ENCODE measurements at places on chromosomes 1 and 21.
A peak's percentile ranks its signal among the peaks of the same experiment; 100 is the strongest.

GRCh38 chr1:238677567-238677966 lies 708.8 kb upstream of the CHRM3 start:
- no peak for DNase-seq

GRCh38 chr1:82555501-82555900 lies 754.8 kb downstream of the ADGRL2 start:
- DNase-seq = no peak

- DNase-seq = no peak
Measured at GRCh38 chr1:117327011-117327410, 40.2 kb upstream of the MAN1A2 start.

DNA sequence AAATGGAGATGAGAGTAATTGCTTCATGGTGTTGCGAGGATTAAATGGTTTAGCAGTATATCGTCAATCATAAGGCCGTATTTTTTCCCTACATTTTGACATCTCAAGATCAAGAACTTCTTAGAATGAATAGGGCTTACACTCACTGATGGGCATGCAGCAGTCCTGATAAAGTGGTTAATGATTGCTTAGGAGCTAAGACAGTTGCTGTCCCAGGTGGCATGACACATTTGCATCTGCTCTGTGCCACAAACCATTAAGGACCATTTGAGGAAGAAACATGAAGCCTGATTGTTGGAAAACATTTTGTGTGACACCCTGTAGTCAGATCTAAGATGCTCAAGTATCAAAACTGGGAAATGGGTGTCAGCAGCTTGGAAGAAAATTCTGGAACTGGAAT lies 81.0 kb upstream of the SGIP1 start:
- DNase-seq = no peak

GRCh38 chr1:101388904-101389546 lies 152.2 kb downstream of the S1PR1 start:
- DNase-seq = no peak

GRCh38 chr1:147496571-147497210 lies 44.6 kb upstream of the BCL9 start:
- DNase-seq = peak; percentile 24

- no peak for DNase-seq
Measured at GRCh38 chr1:146029117-146029516, 7.6 kb upstream of the HJV start.

GRCh38 chr1:184910691-184911091 lies 63.6 kb downstream of the NIBAN1 start:
- no peak for DNase-seq

DNA sequence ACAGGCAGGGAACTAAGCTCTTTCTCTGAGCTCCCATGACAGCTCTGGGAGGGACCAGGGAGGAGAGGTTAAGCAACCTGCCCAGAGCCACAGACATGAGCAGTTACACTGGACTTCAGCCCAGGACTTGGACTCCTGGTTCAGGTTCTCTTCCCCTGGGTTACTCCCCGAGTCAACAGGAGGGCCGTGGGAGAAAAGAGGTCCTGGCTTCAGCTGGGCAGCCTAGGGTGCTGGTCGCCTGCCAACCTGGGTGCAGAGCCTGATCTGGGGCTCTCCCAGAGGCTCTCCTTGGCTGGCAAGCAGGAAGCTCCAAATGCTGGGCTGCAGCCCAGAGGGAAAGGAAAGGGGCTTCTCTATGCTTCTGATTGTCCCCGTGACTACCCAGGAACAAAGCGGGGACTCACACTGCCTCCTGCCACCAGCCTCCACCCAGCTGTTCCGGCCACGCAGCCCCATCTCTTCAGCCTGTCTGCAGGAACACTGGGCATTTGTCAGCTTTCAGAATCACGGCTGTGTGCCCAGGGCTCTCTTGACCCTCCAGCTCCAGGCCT lies 141.8 kb downstream of the HIVEP3 start:
- DNase-seq = no peak

DNA sequence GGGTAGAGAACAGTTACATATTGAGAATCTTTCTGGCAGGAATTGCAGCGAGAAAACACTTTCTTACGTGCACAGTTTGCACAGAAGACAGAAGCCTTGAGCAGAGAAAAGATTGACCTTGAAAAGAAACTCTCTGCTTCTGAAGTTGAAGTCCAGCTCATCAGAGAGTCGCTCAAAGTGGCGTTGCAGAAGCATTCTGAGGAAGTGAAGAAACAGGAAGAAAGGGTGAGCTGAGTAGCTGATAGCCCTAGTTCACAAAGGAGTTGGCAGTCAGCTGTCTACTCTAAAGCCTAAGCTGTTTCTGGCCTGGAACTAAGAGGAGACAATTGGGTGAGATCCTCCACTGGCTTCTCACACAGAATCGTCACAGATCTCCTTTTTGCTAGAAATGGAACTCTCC lies 20.3 kb upstream of the SH3BGRL3 start:
- DNase-seq = no peak

- DNase-seq = no peak
Measured at GRCh38 chr1:245560316-245560859, 405.6 kb downstream of the KIF26B start.

DNA sequence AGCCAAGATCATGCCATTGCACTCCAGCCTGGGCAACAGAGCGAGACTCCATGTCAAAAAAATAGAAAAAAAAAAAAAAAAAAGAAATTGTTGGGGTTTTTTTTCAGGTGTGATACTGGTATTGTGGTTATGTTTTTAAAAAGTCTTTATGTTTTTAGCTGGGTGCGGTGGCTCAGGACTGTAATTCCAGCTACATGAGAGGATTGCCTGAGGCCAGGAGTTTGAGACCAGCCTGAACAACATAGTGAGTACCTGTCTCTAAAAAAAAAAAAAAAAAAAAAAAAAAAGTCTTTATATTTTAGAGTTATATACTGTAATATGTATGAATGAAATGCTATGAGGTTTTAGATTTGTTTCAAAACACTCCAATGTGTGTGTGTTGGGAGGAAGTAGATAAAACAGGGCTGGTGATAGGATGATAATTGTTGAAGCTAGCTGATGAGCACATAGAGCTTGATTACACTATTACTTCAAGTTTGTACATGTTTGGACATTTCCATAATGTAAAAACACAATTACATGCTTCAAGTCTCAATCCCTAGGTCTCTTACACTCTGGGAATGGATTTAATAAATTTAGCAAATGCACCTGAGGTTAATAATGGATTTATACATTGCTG lies 30.2 kb upstream of the ATP5PO start:
- no peak for DNase-seq

- no peak for DNase-seq
Measured at GRCh38 chr1:27011976-27012563, 580 bp downstream of the TENT5B start.

- DNase-seq = no peak
Measured at GRCh38 chr21:15795533-15795932, 65.8 kb downstream of the USP25 start.

GRCh38 chr1:9894115-9894514 lies 16.0 kb downstream of the CTNNBIP1 start:
- no peak for DNase-seq

DNA sequence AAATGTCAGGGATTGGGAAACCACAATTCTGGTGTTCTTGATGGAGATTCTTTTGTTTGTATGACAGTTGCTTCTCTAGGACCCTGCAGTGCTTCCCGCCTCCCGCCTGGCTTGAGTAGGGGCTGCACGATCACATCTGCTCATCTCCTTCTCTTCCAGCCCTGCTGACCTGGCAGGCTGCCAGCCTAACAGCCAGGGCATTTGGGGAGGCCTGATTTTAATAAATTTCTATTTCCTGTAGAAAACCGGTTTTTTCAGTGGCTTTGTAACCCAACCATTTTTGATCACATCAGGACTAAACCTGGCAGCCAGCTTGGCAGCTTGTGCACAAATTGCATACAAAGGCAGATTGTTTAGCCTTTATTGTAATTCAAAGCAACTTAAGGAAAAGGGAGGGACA lies 78.9 kb downstream of the UBE2U start:
- no peak for DNase-seq

DNA sequence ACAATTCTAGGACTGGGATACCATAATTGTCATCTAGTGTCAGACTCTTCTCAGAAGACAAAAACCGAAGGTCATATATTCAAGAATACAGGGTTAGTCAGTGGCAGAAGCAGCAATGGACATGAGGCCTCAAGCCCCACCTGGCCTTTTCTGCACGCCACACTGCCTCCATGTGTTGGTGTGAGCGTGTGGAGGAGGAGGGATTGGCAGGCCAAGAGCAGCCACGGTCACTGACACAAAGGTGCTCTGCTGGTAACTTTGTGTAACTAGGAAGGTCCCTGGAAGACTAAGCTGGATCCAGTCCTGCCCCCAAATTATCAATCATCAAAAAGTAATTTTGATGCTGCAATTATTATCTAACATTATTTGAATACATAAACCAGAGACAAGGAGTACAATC lies 34.9 kb downstream of the HSF2BP start:
- no peak for DNase-seq

DNA sequence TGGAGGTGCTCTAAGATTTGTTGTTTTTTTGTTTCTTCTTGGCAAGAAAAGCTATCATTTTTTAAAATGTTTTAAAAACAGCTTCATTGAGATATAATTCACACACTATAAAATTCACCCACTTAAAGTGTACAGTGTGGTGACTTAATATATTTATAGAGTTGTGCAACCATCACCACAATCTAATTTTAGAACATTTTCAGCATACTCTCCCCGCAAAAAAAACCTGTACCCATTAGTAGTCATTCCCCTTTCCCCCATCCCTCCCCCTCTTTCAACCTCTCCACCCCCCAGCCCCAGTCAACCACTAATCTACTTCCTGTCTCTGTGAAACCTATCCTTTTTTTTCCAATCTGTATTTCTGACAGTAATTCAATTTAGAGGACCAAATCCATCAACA lies 30.6 kb downstream of the ZC3H11B start:
- DNase-seq = no peak

Data from activated T-cell treated with anti-CD3 and anti-CD28 coated beads, Interleukin-2, amount 50 U/mL, for 48 hours (primary cell).